Sciatic nerve (tissue), 2 donors: ENCODE measurements at places on chromosomes 11 and 22. TPM values are rescaled to one million over a fixed set of nuclear protein-coding genes. Genes with fewer than 3 reads are reported as not detected.

- no peak for DNase-seq
These were observed 27.9 kb downstream of the ATG16L2 start for GRCh38 chr11:72842126-72842525.

- DNase-seq = no peak
These were observed 96.2 kb downstream of the RCN1 start for GRCh38 chr11:32187111-32187510.

GRCh38 chr11:24267014-24267413 lies 229.8 kb upstream of the LUZP2 start:
- DNase-seq = no peak

- DNase-seq = no peak
These were observed 1.7 kb upstream of the OR52E5 start for GRCh38 chr11:5891216-5891800.

DNA sequence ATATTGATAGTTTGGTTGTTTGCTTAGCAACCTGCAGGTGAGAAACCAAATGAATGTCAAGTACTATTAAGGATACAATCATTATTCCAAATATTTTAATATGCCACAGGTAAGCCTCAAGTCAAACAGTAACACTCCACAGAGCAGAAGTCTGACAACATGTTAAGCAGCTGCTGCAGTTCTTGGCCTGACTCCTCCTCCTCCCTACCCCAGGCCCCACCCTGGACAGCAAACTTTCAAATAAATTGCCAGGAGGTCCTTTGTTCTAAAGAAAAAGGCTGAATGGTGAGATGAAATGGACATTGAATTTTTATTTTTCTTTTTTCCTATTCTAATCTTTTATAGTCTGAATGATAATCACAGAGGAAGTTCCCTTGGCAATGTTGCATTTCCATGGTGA lies 260.0 kb upstream of the POU2AF2 start:
- DNase-seq = no peak

GRCh38 chr11:129593098-129593497 lies 217.4 kb downstream of the BARX2 start:
- no peak for DNase-seq

DNA sequence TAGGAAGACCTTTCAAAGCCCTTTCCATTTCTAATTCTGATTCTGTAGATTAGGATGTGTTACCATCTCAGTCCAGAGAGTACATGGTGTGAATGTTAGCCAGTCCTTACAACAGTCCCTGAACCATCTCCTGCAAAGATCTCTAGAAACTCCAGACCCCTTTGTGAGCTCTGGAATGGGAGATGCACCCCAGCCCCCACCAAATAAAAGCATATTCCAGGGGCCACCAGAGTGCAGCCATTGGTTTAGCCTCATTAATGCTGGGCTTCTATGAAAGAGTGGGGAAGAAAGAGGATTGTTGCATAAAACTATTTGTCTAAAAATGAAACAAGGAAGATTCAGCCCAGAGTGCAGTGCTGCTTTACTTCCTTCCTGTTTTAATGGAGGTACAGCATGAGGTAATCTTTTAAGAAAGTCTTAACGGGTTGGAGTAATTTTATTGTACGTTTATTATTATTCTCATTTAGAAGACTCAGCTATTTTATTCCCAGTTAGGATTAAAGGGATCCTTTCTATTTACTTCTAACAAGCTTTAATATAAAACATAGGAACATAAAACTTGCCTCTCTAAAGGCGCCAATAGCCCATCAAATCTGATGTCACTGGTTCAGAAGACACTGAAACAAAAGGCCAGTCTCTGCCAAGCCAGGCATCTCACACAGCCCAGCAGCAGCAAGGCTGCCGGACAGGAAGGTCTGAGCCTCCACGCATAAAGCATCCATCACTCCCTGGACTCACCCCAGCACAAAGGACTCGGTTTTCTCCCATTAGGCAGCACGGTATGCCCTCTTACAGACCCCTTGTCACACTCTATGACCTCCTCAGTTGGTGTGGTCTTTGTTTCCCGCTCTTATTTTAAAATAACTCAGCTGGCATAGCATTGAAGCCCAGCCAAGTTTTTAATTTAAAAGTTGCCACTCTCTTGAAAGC lies 203.9 kb upstream of the BLID start:
- no peak for DNase-seq

- no peak for DNase-seq
These were observed 35.4 kb upstream of the LINC01488 start for GRCh38 chr11:69446108-69446507.

- no peak for DNase-seq
These were observed 6.6 kb downstream of the TSPAN4 start for GRCh38 chr11:849104-849824.

Gene RFPL3
- not detected for total RNA-seq

Gene LINC01488
- total RNA-seq = not detected

Gene SLC37A2
- total RNA-seq = 12.7 TPM

Gene OR9G1
- not detected for total RNA-seq

Gene PARVA
- total RNA-seq = 176 TPM

Gene RAPSN
- 4.9 TPM for total RNA-seq

Gene CRYBB2
- total RNA-seq = not detected

Gene PHOX2A
- not detected for total RNA-seq
